ENCODE measurements at places on chromosomes 7 and 10. TPM values are rescaled to one million over a fixed set of nuclear protein-coding genes. Genes with fewer than 3 reads are reported as not detected.

GRCh38 chr7:20839196-20839735 lies 52.6 kb upstream of the SP8 start:
- H3K27ac ChIP-seq, result no peak overlapping the region
- DNase-seq, result no peak
- H3K36me3 ChIP-seq, result no peaks in the 10 kb centered on the region

- no peak overlapping the region for H3K27ac ChIP-seq
- H3K36me3 ChIP-seq, result no peaks in the 10 kb centered on the region
Observed at GRCh38 chr7:33873518-33873917, 31.8 kb upstream of the BMPER start.

Gene GRID2IP
- total RNA-seq, result 0.77 TPM

DNA sequence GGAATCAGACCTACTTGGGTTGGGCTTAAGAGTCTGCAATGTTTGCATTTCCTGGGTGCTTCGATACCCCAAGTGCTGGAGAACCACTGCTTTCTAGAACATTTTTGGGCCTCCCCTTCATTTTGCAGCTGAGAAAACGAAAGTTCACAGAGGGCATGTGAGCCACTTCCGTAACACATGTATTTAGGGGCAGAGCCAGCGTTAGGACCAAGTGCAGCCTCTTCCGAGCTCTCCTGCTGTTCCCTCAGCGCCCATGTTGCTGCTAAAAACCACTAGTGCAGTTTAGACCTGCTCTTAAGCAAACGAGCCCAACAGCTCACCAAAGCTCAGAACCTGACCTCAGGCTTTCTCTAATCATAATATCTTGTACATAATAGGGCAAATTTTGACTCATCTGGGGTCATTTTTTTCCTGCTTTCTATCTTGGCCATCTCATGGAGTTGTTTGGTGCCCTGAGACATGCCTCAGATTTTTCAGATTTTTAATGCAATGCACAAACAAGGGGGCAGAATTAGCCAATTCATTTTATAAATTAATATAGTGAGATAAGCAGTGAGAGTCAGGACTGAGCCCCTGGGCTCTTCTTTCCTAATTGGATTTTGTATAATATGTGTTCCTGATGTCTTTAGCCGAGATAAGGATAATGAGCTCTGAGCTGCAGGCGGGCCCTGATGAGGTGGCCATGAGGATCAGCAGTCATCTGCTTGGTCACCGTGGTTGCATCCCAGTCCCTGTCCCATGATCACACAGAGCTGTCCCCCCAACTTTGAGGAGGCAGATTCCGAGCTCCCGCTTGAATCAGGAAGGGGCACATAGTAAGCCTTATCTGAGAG lies 12.9 kb downstream of the BAG3 start:
- H3K4me3 ChIP-seq, result no peak overlapping the region
- no peaks in the 10 kb centered on the region for H3K36me3 ChIP-seq

- no peaks in the 10 kb centered on the region for H3K27me3 ChIP-seq
- H3K36me3 ChIP-seq, result no peaks in the 10 kb centered on the region
- H3K27ac ChIP-seq, result no peak overlapping the region
- H3K4me3 ChIP-seq, result no peak overlapping the region
- DNase-seq, result no peak
Observed at GRCh38 chr7:87083865-87084519, 24.5 kb upstream of the ELAPOR2 start.

DNA sequence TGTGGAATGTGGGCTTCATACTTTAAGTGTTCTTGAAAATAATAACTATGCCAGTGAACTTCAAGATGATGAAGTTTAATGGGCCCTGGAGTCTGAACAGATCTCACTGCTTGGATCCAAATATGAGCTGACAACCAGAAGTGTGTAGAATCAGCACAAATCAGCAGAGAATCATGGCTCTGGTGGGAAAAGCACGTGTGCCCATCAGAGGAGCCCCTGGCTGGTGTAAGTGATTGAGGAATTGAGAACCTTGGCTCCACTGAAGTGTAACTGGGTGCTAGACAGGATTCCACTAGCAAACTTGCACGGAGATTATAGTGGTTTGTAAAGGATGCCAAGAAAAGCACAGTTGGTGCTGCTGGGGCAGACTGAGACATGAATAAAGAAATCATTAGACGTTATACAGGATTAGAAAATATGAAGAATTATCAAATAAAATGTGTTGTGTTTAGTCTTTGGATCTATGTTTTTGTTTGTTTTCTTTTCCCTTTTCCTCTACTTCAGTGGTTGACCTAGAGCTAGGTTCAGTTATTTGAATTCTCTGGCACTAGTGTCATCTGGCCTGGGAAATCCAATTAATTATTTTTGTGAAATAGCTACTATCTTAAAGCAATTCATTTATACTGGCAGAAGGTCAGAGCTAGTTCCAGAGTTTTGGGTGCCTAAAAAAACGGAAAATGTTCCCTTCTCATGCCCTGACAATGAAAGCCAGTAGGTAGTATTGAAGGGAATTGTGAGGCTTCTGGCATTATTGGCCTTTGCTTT lies 175.7 kb upstream of the MEOX2 start:
- no peaks in the 10 kb centered on the region for H3K4me1 ChIP-seq
- no peak overlapping the region for H3K27ac ChIP-seq
- no peak overlapping the region for H3K4me3 ChIP-seq
- no peak for DNase-seq

- H3K27me3 ChIP-seq, result no peaks in the 10 kb centered on the region
- H3K4me3 ChIP-seq, result no peak overlapping the region
- H3K36me3 ChIP-seq, result peaks cover 5% of the 10 kb centered on the region
- DNase-seq, result no peak
Observed at GRCh38 chr10:43196131-43196980, 58.1 kb downstream of the CSGALNACT2 start.

- peak overlapping the region; percentile 43 for H3K27ac ChIP-seq
- H3K27me3 ChIP-seq, result no peaks in the 10 kb centered on the region
- no peak overlapping the region for H3K4me3 ChIP-seq
- peak; percentile 78 for DNase-seq
- H3K4me1 ChIP-seq, result peaks cover 23% of the 10 kb centered on the region
Observed at GRCh38 chr10:79101560-79102497, 33.1 kb downstream of the ZMIZ1 start.

Gene CYP2C19
- 1.8 TPM for total RNA-seq

DNA sequence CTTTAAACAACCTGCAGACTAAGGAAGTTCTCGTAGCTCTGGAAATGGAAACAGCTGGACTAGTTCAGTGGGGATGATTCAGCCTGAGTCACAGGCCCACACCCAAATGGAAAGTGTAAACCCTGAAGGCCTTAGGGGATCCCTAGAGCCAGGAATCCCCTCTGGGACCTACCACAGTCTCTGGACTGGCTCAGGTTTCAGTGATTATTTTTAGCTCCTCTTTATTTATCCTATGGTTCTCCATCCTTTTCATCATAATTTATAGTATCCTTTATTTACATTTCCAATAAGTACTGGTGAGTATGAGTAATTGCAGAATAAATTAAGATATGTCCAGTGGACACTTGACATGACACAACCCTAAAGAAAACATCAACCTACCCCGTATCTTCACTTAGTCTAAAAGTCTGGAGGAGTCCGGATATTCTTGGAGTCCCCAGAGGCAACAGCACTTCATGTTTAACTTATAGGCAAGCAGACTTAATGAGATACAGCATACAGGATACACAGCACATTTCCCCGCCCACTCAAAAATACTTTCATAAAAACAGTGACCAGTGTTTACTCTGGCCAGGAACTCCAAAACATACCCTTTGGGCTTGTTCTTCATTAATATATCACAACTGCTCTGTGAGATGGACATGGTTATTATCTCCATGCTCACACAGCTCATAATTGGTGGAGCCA lies 28.4 kb upstream of the SEMA3E start:
- no peaks in the 10 kb centered on the region for H3K36me3 ChIP-seq
- no peaks in the 10 kb centered on the region for H3K27me3 ChIP-seq
- peaks cover 2% of the 10 kb centered on the region for H3K4me1 ChIP-seq

DNA sequence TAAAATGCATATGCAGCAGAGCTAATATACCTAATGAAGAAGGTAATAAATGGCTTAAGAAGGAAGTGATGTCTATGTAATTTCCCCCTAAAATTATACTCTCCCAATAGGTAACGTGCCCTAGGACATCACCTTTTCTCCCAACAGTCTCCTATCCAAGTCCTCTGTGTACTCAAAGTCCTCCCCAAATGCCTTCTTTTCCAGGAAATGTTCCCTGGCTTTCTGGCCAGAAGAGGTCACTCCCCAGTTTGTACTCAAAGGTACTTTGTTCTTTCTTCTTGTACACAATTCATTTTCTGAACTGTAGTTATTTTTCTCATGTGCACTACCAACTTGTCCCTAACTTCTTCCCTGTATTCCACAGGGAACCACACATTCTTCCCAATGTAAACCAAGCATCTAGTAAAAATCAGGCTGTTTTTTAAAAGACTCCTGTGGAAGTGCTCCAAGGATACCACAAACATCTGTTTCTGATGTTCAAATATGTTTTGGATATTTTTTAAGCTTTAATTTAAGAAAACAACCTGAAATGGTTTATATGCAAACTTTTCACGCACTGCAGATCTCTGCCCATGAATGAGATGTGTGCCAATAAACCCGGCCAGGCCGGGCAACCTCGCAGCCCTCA lies 262.3 kb upstream of the KLF14 start:
- H3K27ac ChIP-seq, result no peak overlapping the region
- H3K27me3 ChIP-seq, result no peaks in the 10 kb centered on the region
- DNase-seq, result no peak
- H3K36me3 ChIP-seq, result no peaks in the 10 kb centered on the region

DNA sequence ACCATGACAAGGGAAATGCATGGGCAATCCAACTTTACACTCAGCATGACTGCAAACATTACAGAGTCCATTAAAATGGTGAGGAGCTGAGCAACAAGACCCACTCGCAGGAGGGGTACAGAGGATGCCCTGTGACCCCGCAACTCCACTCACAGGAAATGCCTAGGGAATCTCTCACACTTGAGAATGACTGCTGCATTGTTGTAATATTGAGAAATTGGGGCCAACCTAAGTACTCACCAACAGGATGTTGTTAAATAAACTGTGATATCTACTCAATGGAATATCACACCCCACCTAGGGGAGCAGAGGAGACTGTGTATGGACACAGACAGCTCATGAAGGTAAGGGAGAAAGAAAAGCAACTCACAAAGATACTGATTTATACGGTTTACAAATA lies 53.4 kb upstream of the CAMK2B start:
- peaks cover 15% of the 10 kb centered on the region for H3K36me3 ChIP-seq
- H3K27me3 ChIP-seq, result no peaks in the 10 kb centered on the region
- no peak for DNase-seq

- peaks cover 1% of the 10 kb centered on the region for H3K4me1 ChIP-seq
- DNase-seq, result no peak
- H3K27ac ChIP-seq, result no peak overlapping the region
- no peaks in the 10 kb centered on the region for H3K27me3 ChIP-seq
- peaks cover 15% of the 10 kb centered on the region for H3K36me3 ChIP-seq
- no peak overlapping the region for H3K4me3 ChIP-seq
Observed at GRCh38 chr10:11864727-11865126, 41.6 kb downstream of the PROSER2 start.

DNA sequence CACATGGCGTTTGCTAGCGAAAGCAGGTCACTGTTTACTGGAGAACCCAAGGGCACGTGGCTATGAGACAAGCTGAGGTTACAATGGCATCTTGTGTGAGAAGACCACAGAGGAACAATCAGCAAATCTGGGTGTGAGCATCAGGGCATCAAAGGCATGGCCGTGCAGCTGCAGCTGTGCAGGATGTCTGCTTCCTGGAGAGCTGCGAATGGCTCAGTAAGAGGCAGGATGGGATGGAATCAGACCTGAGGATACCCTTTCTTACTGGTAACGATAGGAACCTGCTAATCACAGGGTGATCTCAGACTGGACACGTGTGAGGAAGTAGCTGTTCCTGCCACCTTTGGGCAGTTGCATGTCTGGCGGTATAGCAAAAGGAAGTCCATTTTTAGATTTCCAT lies 119.5 kb downstream of the RNF216 start:
- no peaks in the 10 kb centered on the region for H3K36me3 ChIP-seq
- DNase-seq, result peak; percentile 37
- H3K4me3 ChIP-seq, result no peak overlapping the region
- no peaks in the 10 kb centered on the region for H3K4me1 ChIP-seq

DNA sequence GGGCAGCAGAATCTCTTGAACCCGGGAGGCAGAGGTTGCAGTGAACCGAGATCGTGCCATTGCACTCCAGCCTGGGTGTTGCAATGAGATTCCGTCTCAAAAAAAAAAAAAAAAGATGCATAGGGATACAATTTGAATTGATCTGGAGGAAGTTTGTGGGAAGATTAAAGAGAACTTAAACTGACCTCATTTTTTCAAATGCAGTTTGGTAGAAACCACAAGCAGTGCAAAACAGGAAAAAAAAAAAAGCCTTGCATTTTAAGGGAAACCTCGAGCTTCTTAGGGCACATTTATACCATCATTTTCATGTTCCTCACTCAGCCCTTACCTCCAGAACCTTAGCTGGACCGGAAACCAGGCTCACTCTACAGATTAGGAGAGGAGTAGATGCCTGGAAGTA lies 2.8 kb downstream of the KCTD7 start:
- H3K4me1 ChIP-seq, result no peaks in the 10 kb centered on the region
- no peak overlapping the region for H3K27ac ChIP-seq
- no peak overlapping the region for H3K4me3 ChIP-seq

DNA sequence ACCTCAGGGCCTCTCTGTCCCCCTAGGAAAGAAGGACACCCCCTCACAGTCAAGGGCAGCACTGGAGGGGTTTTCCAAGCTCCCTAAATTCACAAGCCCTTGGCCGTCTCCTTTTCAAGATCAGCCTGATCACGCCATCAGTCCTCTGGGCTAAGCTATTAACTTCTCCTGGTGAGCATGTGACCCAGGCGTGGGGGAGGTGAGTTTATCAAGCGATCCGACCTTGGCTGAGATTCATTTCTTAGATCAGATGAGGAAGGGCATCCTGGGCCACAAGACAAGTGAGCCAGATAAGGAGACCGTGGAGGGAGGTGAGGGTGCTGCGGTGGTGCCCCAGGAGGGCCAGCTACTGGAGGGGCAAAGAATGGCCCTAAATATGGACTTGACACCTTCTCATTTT lies 19.2 kb upstream of the EN2 start:
- H3K36me3 ChIP-seq, result no peaks in the 10 kb centered on the region
- no peaks in the 10 kb centered on the region for H3K4me1 ChIP-seq
- no peak overlapping the region for H3K27ac ChIP-seq
- no peak for DNase-seq

Gene FBXL13
- 6.0 TPM for total RNA-seq

Gene C10orf67
- 0.68 TPM for total RNA-seq

GRCh38 chr7:100799037-100799896 lies 28.1 kb downstream of the EPHB4 start:
- H3K4me1 ChIP-seq, result peaks cover 28% of the 10 kb centered on the region
- peaks cover 3% of the 10 kb centered on the region for H3K27me3 ChIP-seq
- H3K4me3 ChIP-seq, result no peak overlapping the region
- H3K36me3 ChIP-seq, result no peaks in the 10 kb centered on the region
- DNase-seq, result peak; percentile 69
- peak overlapping the region; percentile 41 for H3K27ac ChIP-seq

Measured in lung (tissue), 17 donors.